HT-29 (cell line): ENCODE measurements at places on chromosomes 4 and X. TPM values are rescaled to one million over a fixed set of nuclear protein-coding genes. Genes with fewer than 3 reads are reported as not detected.

DNA sequence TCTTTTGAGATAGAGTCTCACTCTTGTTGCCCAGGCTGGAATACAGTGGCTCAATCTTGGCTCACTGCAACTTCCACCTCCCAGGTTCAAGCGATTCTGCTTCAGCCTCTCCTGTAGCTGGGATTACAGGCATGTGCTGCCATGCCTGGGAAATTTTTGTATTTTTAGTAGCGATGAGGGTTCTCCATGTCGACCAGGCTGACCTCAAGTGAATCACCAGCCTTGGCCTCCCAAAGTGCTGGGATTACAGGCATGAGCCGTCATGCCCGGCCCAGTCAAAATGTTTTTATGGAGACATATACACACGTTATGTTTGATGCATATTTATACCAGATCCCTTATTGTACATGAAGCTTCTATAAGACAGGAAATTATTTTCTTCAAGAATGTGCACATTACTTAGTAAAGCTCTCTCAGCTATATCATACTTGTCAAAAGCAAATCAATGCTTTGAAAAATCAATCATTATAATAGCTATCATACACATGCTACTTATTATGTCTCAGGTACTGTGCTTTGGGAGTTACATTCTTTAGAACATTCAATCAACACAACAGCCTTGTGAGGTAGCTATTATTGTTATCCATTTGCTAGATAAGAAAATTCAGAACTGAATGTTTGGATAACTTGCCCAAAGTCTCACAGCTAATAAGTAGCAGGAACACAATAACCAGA is 269.2 kb downstream of the FSTL5 start:
- no peak for DNase-seq

GRCh38 chr4:81096566-81096965 is 66.1 kb downstream of the BMP3 start:
- DNase-seq, result no peak

- no peak for DNase-seq
Measured at GRCh38 chr4:123052007-123052406, 129.6 kb upstream of the NUDT6 start.

GRCh38 chrX:68571610-68572311 is 72.9 kb downstream of the YIPF6 start:
- peak; percentile 46 for DNase-seq

DNA sequence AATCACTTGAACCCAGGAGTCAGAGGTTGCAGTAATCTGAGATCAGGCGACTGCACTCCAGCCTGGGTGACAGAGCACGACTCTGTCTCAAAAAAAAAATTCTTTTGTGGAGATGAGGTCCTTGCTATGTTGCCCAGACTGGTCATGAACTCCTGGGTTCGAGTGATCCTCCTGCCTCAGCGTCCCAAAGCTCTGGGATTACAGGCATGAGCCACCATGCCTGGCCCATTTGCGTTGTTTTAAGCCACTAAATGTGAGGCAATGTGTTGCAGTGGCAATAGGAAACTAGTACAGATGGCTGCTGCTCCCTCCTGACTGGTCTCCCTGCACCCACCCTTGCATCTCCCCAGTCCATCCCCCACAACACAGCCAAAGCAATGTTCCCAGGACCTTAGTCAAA is 40.0 kb upstream of the APLN start:
- no peak for DNase-seq

Gene SERTM2
- not detected in 2 replicates for total RNA-seq

Gene ETDA
- not detected in 2 replicates for total RNA-seq

DNA sequence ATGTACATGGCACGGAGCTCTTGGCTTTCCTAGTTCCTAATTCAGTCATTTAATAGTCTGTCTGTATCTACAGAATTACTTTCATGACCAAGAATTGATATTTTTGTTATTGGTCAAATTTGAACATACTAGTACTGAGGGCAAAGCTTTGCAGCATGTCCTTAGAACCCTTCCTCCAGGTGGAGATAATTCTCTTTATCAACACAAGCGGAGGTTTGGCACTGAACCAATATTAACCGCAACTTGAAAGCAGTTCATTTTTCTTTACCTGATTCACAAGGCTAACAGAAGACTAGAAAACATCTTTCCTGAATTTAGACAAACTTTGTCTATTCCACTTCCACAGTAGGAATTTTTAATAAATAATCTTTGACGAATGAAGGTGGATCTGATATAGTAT is 73.8 kb downstream of the TACR3 start:
- peak; percentile 41 for DNase-seq

GRCh38 chr4:24888475-24889344 is 24.1 kb downstream of the CCDC149 start:
- no peak for DNase-seq

Gene SOWAHD
- total RNA-seq, result 1.0 TPM in 1 of 2 replicates, not detected in the other
